ENCODE measurements at places on chromosomes 4 and X.

- DNase-seq, result no peak
These were observed 57.6 kb upstream of the RAPGEF2 start for GRCh38 chr4:159045321-159045720.

GRCh38 chr4:20185103-20185502 lies 66.6 kb upstream of the SLIT2 start:
- DNase-seq, result no peak

DNA sequence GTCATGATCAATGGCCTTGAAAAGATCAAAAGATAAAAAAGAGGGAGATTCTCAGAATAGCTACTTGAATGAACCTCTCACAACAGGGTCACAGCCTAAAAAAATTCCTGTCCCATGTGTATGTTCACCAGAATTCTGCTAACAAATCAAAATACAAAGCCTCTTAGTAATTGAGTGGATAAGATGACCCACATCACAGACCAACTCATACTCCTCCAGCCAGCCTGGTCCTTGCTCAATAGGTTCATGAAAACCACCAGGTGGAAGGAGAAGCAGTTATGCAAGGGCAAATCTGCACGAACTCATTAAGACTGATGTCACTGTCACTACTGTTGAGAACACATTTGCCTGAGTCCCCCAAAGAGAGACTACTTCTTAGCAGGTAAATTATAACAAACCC lies 21.5 kb downstream of the WDFY3 start:
- DNase-seq, result no peak

GRCh38 chr4:57103051-57103450 lies 7.1 kb downstream of the IGFBP7 start:
- DNase-seq, result no peak

DNA sequence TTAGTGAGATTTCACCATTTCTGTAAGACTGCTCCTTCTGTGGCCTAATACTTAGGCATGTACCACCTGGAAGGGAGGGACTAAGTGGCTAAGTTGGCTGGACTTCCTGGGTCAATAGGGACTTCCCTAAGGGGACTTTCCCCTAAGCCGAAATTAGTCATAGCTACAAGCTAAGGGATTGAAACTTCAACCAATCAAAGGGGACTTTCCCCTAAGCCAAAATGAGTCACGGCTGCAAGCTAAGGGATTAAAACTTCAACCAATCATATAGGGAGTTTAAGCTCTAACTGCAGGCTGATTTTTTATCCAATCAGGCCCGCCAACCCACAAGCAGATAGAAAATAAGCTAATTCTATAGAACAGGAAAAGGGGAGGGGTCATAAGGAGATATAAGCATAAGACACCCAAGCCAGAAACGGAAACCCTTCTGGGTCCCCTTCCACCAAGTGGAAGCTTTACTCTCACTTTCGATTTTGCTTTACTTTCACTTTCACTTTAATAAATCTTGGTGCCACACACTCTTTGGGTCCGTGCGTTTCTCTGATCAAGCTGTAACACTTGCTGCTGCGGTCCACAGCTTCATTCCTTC lies 382.8 kb downstream of the KLHL4 start:
- DNase-seq, result no peak

- DNase-seq, result no peak
These were observed 715 bp downstream of the ZMAT1 start for GRCh38 chrX:101931136-101931487.

GRCh38 chrX:23334848-23335599 lies at the start of gene PTCHD1:
TSS of gene PTCHD1 (plus strand) at chrX:23334849. CDS start at chrX:23334876, 27 bp downstream.
- DNase-seq, result peak; percentile 4

- no peak for DNase-seq
These were observed 83.3 kb downstream of the CPZ start for GRCh38 chr4:8675906-8676305.

- no peak for DNase-seq
These were observed 15.0 kb upstream of the CD99L2 start for GRCh38 chrX:150913511-150913910.

- DNase-seq, result no peak
These were observed 358.6 kb upstream of the NOCT start for GRCh38 chr4:138656990-138657389.

GRCh38 chrX:118593407-118593806 lies 97.8 kb downstream of the DOCK11 start:
- DNase-seq, result no peak

DNA sequence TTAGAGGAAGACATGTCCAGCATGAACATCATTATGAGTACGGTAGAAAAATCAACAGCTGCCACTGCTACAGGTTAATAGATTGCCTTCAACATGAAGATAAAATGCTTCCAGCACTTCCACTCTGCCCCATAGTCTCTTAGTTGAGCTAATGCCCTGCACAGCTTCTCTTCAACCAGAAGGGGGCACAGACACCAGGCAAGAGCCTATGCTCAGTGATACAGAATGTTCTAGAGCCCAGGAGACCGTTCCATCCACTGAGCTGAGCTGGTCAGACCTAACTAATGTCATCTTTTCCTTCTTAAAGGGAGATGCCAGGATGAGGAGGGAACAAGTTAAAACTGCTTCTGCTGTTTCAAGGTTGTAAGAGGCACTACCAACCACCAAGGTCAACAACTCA lies 42.2 kb downstream of the SMIM10L2A start:
- peak; percentile 0 for DNase-seq

DNA sequence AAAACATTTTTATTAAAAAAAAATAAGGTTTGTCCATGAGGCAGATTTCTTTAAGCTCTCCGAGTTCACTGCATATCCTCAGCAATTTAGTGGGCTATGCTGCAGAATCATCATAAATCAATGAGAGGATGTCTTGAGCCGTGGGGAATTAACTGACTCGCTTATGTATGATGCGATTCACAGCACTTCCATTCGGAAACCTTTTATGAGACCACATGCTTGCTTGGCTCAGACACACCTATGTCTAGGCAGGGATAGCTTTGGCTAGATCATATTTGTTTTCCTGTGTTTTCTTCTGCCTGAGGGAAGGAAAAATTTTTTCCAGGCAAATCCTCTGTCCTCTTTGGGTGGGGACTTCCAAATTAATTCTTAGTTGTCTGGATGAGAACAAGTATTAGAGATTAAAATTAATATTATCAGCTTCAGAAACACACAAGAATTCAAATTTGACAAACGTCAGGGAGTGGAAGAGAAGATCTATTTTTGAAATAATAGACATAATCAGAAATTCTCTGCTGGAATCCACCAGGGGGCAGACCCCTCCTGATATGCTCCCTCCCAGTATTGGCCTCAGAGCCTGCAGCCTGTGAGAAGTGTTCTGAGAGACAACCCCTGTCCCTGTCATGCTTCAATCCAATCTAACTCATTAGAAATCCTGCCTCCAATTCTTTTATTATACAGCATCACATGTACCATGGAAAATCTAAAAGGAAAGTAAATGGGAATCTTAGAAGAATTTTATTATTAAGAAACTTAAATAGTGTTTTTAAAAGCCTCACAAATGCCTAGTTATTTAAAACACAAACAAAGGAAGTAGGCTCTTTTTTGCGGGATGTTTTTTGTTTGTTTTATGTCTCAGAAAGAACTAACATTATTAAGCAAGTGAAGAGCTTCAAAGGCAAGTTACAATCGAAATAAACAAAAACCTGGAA lies 345.1 kb upstream of the TACR3 start:
- peak; percentile 35 for DNase-seq

- DNase-seq, result no peak
These were observed 341.4 kb upstream of the IRS4 start for GRCh38 chrX:109077788-109078187.

GRCh38 chr4:151760002-151760401 lies 805 bp downstream of the GATB start:
- peak; percentile 15 for DNase-seq

DNA sequence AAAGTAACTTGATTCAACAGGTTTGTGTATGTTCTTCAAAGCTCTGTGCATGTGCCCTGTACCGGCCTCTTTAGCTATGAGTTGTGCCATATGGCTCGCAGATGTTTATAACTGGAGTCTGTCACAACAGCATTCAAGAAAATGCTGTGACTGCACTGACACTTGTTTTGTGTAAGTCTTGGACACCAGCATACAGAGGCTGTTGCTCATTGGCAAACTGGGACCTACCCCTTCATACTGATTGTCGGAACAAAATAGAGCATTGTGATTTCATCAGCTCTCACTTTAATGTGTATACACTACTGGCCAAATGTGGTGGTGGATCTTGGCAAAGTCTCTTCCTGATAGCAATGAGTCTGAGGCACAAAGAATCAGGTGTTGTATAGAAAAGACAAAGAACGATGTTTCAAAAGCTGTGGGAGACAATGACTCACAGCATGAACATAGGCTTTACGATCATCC lies 133.9 kb downstream of the EGF start:
- DNase-seq, result no peak

- DNase-seq, result no peak
These were observed 37.7 kb upstream of the PLAC1 start for GRCh38 chrX:134695999-134696398.

DNA sequence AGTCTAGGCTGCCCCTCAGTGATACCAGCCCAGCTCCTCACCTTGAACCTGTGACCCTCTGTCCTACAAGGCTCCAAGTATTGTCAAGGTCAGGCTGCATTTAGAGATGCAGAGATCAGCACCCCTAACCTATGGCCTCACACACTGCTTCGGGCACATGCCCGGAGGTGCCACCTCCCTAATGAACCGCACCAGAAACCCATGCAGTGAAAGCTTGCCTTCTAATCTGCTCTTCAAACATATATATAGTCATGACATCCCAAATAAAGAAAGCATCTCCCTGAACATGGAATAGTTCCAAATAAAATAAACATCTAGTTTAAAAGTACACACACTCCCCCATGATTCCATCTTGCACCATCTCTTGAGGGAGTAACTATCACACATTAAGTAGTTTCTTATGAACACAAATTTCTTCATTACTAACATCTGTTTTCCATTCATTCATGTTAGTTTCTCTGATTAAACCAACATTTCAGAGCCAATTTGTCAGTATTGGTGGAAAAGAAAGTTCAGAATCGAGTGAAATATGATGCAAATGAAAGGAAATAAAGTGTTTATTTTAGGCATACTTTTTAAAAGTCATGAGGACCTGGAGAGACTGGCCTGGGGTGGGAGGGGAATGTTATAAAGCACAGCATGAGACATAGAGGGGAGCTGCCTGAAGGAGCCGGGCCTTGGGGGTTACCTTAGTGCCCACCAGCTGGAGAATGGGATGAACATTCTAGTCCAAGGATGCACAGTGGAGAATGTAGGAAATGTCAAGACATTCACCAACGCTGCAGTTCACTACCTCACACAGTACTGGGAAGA lies 19.2 kb downstream of the CC2D2A start:
- no peak for DNase-seq

DNA sequence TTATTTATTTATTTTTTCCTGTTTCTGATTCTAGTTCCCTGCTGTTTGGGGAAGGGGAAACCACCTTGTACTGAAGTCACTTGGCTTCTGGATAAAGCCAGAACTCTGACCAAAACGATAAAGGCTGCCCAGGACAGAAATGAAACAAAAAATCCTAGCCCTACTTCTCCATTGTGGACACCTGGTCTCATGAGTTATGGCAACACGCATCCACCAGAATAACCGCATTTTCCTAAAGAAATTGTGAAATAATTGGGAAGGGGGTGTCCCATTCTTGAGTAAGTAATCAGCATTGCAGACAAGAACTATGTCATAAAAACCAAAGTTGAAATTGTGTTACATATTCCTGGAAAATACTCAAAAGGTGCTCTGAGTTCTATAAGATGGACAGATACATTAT lies 42.1 kb downstream of the SLC9A7 start:
- DNase-seq, result no peak

GRCh38 chrX:11190745-11191510 lies 79.8 kb downstream of the HCCS start:
- DNase-seq, result peak; percentile 74

DNA sequence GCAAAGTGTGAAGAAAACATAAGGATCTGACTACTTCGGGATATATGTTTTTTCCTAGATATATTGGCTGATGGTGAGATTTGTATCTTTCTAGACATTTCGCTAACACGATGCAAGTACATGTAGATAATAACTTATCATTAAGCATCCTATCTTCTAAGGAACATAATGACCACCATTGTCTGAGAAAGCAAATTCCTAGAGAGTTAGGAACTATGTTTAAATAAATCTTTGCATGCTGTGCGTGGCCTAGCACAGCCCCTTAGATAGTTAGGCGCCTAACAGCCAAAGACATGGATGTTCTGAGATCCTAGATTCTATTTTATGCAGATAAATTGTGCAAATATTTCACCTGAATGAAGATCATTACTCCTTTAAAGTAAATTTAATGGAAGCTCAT lies 3.0 kb downstream of the COL4A6 start:
- DNase-seq, result no peak

GRCh38 chr4:38354421-38354820 lies 309.6 kb upstream of the KLF3 start:
- DNase-seq, result no peak

- DNase-seq, result no peak
These were observed 152.7 kb downstream of the ANTXR2 start for GRCh38 chr4:79920163-79920853.

DNA sequence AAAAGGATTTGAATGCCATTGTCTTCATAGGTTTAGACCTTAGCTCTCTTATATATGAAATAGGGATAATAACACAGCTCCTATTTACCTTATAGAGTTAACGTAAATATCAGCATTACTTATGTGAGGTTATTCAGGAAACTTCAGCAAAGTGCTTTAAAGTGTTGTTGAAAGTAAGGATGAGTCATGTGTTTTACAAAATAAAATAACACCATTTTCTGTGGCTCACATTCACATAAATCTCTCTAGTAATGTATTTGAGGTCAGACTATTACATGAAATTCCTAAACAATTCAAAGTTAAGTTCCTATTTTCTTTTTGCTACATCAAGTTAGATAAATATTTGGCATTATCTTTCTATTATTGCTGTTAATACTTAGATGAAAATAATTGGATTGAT lies 2.9 kb downstream of the GNRHR start:
- DNase-seq, result no peak

- peak; percentile 42 for DNase-seq
These were observed 851 bp downstream of the POLR2B start for GRCh38 chr4:56979421-56980072.

GRCh38 chrX:9501362-9501761 lies 36.5 kb downstream of the TBL1X start:
- no peak for DNase-seq

DNA sequence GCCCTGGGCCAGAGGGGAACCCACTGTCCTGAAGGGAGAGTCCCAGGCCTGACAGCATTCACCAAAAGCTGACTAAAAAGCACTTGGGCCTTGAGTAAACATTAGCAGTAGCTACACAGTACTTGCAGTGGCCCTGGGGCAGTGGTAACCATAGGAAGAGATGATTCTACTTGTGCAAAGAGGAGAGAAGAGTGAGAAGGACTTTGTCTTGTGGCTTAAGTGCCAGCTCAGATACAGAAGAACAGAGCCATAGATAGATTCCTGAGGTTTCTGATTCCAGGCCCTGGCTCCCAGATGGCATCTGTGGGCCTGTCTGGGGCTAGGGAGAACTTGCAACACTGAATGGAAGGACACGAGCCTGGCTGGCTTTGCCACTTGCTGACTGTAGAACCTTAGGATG lies 100.5 kb downstream of the PTCHD1 start:
- no peak for DNase-seq

DNA sequence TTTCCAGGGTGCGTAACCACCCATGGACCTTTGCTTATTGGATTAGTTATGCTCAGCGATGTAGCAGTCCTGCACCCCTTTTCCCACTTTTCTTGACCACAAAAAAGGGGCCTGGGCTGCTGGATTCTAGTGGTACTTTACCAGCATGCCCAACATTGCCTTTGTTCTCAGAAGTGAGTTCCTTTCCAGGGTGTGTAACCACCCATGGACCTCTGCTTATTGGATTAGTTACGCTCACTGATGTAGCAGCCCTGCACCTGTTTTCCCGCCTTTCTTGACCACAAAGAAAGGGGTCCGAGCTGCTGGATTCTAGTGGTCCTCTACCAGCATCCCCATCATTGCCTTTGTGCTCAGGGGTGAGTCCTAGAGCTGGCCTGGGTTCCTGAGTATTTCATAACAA lies 138.2 kb downstream of the COX18 start:
- no peak for DNase-seq

All from small intestine (tissue), 16 donors.